GM04504 (cell line): ENCODE measurements at places on chromosomes 5 and 9.

GRCh38 chr5:180287404-180287803, 4.5 kb downstream of the MAPK9 start:
- DNase-seq: no peak

- peak; percentile 34 for DNase-seq
Measured at GRCh38 chr5:79857714-79858409, 133.2 kb downstream of the MTX3 start.

DNA sequence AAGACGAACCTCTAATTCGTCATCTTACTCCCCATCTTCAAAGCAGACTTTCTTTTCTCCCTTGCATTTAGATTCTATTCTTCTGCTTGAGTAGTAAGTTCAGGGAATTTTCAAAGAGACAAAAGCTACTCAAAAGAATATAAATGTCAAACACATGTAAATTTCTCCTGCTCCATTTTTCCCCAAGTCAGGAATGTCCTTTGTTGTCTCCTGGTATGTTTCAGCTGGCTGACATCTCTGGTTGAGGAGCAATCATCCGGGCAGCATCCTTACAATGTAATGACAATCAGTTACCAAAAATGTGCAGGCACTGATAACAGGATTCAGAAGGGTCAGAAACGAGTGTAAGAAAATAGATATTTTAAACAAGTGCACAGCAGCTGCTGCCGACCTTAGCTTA, 47.6 kb upstream of the PPP1R2B start:
- DNase-seq: no peak

DNA sequence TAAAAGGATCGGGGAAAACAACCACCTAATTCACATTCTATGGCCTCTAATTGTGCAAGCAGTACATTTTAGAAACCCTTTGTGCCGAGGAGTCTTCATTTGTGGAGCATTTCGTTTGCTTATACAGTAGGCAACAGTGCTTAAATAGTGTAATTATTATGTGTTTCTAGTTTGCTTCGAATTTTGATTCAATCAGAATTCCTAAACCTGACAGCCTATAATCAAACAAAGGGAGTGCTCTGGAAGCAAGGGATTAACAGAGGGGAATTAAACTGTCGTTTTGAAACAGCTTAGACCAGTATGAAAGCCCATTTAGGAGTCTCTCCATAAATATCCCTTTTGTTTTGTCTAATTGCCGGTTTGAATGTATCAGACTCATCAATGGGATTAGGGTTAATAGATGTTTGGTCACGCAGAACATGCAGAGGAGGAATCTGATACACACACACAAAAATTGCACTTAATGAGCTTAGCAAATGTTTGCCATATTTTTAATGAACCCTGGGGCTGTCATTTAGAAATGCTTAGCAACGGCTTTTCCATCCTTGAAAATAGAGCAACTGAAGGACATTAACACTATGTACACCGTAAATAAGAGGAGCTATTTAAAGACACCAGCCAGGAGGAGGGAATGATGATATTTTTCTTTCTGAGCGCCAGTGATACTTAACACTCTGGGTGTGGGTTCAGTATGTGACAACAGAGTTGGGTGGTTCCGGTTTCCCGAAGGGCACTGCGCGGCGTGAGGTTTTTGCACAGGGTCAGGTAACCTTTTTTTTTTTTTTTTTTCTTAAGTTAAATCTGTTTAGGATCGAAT, 404.7 kb downstream of the TLE4 start:
- DNase-seq: no peak

GRCh38 chr9:133347515-133347984, 381 bp downstream of the MED22 start:
- DNase-seq: no peak

DNA sequence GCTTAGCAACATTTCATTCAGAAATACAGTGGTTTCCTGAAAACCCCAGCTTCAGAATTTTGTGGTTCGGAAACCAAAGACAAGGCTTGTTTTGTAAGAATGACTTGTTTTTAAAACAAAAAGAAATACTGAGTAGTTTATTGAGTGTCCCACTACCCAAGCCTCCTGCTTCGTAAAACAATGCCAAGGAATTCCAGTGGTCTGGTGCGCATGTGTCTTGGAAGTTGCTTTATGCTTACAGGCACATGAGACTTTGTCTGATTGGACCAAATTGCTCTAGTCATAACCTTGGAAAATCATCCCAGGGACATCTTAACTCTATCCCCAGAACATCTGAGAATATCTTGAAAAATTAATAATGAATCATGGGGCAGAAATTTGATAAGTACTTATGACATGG, 77.1 kb upstream of the FST start:
- no peak for DNase-seq

DNA sequence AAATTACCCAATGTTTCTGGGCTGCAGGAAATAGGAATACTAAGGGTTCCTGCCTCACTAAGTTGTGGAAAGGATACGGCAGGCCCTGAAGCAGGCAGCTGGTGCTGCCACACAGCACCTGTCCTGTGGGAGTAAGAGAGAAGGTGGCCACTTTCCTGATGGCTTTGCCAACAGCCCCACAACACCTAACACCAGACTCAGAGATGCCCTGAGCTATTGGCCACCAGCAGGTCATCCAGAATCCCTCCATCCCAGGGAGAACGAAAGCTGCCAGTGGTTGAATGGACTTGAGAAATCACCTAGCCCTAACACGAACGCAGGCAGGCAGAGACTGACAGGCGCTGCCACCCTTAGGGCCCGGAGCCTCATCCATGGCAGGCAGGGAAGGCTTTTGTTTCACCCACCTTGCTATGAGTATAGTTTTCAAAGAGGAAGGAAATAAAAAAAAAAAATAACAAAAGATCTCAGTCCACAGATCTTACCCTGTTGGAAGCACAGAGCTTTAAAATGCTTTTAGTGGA, 82.2 kb downstream of the DCP2 start:
- DNase-seq: no peak

DNA sequence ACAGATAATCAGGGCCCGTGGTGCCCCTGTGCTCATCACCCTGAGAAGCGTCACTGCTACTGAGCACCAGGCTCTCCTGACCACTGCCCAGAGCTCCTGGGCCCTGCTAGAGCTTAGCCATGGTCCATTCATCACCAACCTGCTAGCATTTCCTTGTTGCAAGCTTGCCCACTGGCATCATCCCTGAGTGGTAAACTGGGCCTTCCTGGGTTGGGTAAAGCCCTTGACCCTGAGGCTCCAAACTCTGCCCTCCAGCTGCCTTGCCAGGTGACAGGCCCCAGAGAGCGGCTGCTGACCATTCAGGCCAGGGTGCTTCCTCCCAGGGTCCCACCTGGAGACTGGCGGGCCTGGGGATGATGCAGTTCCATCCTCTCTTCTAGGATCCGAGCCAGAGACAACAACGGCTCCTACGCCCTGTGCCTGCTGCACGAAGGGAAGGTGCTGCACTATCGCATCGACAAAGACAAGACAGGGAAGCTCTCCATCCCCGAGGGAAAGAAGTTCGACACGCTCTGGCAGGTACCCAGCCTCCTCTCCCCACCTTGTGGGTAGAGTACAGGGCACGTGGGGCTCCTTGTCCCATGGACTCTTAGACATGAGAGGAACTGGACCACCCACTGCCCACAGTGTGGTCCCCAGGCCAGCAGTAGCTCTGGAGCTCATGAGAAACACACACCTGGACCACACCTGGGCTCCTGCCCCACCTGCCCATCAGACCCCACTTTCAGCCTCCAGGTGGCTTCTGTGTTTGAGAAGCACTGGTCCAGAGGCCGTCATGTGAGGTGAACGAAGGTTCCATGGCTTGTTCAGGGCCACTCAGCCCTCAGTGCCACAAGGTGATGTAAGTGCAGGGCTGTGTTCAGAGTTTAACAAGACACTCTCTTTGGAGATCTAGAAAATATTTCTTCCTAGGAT, 60.5 kb downstream of the SYK start:
- DNase-seq: no peak

DNA sequence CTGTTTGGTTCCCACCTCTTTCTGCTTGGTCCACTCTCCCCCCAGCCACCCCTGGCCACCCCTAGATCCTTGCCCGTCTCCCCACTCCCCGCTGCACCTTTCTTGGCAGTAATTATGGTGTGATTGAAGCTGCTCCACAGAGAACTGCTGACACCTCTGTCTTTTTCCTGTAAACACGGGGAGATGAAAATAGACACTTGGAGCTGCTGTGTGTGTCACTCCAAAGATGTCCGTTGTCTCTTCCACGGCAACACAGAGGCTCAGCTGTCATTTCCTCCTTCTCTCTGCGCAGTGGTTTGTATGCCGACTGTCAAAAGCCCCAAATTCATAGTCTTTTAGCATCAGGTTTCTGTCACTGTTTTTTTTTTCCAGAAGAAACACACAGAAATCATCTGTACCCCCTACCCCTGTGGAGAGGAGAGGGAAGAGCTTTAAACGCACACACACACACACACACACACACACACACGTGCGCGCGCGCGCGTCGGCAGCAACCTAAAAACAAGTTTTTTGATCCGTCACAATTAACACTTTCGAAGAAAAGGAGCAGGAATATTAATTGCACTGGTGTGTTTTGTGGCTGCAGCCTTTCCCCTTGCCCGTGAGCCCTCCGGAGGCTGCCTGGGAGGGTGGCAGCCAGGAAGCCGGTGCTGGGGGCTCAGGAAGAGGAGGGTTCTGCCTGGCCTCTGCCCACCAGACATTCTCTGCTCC, 39.8 kb downstream of the ASS1 start:
- DNase-seq: no peak

DNA sequence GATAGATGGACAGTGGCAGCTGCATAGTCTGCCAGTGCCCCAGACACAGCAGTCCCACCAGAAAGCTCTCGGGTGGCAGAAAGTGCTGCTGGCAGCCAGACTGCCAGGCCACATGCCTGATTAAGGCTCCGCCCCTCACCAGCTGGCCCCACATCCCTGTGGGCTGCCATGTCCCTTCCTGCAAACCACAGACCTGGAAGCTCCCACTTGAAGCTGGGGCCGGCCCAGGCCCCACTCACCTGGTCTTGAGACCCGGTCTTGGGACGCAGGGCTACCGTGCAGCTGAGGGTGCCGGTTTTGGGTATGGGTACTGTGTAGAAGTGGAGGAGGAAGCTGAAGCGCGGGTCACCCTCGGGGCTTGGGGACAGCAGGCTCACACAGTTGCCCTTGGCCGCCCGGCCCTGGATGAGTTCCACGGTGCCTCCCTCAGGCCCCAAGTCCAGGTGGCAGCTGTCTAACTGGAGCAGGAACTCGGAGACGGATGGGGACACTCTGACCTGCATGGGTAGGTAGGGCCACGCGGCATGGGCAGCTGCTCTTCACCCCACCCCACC, 15.3 kb downstream of the FPGS start:
- DNase-seq: no peak

DNA sequence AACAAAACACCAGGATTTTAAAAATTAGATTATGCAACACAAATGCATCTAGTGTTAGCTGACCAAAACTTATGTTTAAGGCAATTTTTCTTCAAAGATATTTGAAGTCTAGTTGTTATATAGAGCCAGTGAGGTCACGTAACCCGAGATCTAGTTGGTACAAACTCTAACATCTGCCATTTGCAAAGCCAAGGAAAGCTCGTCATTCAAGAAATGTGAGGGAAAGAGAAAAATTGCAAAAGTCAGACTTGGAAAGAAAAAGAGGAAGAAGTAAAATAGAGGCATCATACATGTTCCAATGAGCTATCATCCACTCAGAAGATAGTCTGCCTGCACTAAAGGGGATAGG, 293.4 kb upstream of the PUM3 start:
- DNase-seq: peak; percentile 10

DNA sequence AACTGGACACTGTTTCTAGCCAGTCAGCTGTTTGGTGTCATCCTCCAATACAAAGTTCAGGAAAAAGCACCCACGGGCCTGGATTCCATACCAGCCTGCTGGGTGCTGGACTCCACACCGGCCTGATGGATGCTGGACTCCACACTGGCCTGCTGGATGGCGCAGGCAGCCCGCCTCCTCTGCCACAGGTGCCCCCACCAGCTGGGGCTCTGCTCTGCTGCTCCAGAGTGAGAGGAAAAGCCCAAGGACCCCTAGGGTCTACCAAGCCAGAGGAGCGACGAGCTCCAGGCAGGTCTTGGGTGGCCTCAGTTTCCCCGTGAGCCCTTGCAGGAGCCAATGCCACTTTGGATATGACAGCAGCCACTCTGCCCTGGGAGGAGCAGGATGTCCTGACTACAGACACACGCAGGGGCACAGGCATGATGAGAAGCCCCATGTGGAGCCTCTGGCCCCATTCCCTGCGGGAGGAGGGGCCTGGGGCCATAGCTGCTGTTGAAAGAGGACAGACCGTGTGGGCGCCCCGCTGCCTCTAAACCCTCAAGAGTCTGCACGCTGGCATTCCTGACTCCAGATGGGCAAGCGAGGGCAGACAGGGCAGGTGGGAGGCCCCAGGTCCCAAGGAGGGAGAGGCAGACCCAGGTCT, 141.6 kb downstream of the OLFM1 start:
- no peak for DNase-seq

DNA sequence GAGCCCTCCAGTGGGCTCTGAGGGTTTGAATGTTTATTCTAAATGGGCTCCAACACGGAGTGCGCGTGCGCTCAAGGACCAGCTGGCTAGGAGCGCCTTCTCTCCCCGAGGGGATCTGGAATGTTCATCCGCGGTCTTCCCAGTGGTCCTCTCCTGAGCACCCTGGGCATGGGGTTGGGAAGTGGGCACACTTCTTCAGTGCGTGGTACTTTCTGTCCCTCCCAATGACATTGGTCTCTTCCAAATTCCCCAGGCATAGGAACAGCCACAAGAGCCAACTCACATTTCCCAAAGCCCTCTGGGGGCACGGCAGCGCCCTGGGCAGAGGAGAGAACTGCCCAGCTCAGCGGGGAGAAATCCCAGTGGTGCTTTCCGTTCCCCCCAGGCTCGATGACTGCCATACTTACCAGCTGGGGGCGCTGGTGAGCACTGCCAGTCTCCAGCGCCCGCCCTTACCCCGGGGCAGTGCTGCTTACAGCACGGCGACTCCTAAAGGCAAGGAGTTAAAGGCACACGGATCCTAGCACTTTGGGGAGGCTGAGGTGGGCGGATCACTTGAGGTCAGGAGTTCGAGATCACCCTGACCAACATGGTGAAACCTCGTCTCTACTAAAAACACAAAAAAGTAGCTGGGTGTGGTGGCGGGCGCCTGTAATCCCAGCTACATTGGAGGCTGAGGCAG, 29.9 kb upstream of the OBP2B start:
- DNase-seq: peak; percentile 17

DNA sequence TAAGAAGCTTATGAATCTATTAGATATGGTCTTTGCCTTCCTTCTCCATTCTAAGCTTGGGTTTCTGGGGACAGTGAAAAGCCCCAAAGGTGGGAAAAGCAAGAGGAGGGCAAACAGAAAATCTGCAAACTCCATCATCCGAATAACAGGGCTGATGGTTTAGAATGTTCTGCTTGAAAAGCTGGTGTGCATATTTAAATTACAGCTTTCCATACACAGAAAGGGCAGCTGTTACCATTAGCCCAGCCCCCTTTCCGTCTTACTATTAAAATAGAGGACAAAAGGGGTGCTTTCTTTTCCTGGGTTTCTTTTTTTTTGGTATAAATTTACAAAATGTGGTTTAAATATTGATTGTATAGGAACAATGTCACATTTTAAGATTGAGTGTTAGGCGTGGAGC, 22.0 kb downstream of the INSYN2B start:
- DNase-seq: no peak

- DNase-seq: no peak
Measured at GRCh38 chr5:134738963-134739661, 764 bp downstream of the CAMLG start.

GRCh38 chr5:177142098-177142611, 8.6 kb downstream of the NSD1 start:
- DNase-seq: no peak

- no peak for DNase-seq
Measured at GRCh38 chr9:83342731-83343130, 195.5 kb downstream of the FRMD3 start.

- DNase-seq: no peak
Measured at GRCh38 chr9:15244001-15244441, 63.0 kb downstream of the TTC39B start.
